NCI-H748 treated with DMSO at 0.1 percent for 48 hours (cell line): ENCODE measurements at places on chromosomes 7 and 10.

GRCh38 chr10:93039721-93040120, 20.9 kb upstream of the CYP26C1 start:
- no peak for DNase-seq

DNA sequence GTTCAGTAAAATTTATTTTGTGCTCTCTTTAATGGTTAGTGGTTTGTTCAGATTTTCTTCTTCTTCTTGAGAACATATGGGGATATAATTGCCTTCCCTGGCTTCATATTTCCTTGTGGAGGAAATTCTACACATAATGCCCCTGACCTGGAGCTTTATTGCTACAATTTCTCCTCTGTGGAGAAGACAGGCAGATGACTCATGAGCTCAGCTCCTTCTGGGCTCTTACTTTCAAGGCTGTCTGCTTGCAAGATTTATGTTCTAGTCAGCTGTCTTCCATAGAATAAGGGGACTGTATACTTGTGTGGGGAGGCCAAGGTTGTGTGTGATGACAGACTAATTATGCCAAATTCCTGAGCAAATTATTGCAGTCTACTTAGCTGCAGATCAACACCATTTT, 1.6 kb downstream of the LRRD1 start:
- no peak for DNase-seq

- DNase-seq = peak; percentile 12
Measured at GRCh38 chr10:114043532-114044246, at the start of gene ADRB1. ADRB1 (plus strand) TSS chr10:114043866; CDS start chr10:114044133, 267 bp downstream.

DNA sequence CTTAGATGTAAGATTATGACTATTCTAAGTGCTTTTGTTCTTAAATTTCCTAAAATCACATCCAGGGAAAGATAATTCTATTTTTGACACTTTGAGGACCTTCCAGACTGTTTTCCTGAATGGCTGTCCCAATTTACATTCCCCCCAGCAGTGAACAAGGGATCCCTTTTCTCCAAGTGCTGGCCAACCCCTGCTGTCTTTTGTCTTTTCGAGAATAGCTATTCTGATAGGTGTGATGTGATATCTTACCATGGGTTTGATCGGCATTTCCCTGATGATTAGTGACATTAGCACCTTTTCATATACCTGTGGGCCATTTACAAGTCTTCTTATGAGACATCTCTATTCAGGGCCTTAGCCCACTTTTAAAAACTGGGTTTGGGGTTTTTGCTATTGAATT, 526.7 kb upstream of the FZD8 start:
- no peak for DNase-seq

DNA sequence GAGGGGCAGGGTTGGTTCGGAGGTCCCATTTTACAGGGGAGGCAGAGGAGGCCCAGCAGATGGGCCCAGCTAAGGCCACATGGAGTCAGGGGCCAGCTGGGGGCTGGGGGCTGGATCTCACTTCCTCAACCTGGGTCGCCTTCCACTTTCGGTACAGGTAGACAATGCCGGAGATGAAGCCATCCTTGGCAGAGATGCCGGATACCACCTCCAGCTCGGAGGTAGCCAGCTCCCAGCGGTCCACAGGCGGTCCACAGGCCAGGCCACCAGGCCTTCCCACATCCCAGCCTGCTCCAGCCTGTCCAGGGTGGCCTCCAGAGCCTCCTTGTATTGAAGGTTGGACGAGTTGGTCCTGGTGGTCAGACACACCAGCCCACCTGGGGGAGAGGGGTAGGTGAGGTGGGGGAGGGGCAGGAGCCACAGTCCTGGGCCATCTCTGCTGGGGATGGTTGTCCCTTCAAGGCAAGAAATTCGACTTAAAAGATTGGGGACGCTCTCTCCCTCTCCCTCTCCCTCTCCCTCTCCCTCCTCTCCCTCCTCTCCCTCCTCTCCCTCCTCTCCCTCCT, 3.9 kb downstream of the CLDN4 start:
- no peak for DNase-seq

DNA sequence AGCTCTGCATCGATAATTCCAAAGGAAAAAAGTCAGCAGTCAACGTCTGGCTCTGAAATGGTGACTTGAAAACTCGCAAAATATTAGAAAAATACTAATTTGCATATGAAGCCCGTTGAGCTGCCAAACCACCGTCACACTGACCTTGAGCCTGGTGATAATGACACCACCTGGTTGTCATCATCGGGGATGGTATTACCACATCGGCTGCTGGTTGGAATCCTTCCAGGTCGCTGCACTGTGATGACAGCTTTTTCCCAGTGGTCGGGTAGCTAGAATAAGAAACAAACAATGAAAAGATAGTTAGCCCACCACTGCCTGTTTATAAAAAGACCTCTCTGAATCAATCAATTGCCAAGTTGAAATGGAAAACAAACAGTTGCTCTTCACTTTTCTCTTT, 41.6 kb downstream of the LAMB1 start:
- DNase-seq = no peak

DNA sequence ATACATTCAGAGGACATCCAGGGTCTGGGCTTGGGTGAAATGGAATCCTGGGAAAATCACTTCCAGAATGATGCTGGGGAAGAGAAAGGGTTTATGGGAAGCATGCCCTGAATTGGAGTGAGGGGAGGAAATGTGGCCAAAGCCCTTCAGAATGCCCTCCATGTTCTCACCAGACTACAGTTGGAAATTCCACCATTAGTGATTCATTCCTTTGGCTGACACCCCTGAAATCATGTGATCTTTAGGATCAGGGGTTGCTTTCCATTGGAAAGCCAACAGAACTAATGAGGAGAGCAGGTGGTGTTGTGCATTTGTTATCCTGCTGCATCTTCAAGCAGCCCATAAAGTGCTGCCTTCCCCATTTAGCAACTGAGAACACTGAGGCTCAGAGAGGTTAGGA, 20.8 kb upstream of the RADIL start:
- DNase-seq = no peak

- no peak for DNase-seq
Measured at GRCh38 chr10:34627331-34627730, 187.8 kb downstream of the PARD3 start.

GRCh38 chr7:148535217-148535616, 55.3 kb upstream of the C7orf33 start:
- DNase-seq = no peak

GRCh38 chr10:132564690-132565089, 27.1 kb downstream of the INPP5A start:
- no peak for DNase-seq

DNA sequence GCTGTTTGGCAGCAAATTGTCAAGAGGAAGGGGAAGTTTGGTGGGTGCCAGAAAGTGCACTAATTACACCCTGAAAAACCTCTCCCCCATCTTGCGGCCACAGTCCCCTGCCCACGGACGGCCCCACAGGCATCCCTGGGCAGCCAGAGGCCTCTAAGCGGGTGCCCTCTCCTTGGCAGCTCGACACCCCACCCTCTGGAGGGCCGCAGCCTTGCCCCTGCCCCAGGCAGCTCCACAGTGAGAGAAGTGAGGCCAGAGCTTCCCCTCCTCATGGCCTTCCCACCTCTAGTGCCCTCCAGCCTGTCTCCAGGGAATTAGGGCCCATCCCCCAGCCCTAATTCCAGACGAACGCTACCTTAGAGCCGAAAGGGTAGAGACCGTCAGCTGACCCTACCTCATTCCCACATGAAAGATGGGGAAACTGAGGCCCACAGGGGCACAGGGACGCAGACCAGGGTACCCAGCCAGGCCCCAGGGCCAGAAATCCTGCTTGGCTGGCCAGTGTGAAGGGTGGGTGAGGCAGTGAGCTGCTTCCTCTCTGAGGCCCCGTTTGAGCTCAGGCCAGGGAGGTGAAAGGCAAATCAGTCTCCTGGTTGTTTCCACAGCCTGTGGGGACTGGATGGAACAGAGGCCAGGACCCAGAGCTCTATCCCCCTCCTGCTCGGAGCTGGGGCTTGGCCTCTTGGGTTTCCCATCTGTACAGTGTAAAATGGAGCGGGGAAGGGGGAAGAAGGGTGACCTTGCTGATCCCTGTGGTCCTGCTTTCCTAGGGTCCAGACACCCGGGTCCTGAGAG, 10.0 kb downstream of the ZCCHC24 start:
- no peak for DNase-seq

DNA sequence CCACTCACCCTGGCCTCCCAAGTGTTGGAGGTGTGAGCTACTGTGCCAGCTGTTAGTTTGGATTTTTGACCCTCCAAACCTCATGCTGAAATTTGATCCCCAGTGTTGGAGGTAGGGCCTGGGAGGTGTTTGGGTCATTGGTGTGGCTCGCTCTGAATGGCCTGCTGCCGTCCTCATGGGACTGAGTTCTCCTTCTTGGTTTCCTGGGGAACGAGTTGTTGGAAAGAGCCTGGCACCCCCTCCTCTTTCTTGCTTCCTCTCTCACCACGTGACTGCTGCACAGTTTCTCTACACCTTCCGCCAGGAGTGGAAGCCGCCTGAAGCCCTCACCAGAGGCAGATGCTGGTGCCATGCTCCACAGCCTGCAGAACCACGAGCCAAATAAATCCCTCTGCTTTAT, 253.5 kb downstream of the PHTF2 start:
- no peak for DNase-seq

- no peak for DNase-seq
Measured at GRCh38 chr10:116699471-116700150, 42.8 kb downstream of the HSPA12A start.

DNA sequence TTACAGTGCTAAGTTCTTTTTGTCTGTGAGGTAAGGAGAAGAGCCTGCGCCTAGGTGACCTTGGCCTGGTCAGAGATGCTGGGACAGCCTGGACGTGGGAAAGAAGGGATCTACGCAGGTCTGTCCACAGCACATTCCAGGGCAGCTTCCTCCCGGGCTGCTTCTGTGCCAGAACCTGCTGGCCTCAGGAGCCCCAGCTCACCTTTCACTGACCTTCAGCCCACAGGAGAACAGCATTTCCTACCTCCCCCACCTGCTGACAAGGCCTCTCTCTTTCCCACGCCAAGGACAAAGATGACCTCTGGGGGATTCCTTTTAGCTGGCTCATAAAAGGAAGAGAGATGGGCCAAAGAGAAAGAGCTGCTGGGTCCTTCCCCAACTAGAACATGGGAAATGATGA, 260.6 kb downstream of the KCNMA1 start:
- no peak for DNase-seq

GRCh38 chr7:80187279-80187678, 52.6 kb downstream of the GNAI1 start:
- no peak for DNase-seq

DNA sequence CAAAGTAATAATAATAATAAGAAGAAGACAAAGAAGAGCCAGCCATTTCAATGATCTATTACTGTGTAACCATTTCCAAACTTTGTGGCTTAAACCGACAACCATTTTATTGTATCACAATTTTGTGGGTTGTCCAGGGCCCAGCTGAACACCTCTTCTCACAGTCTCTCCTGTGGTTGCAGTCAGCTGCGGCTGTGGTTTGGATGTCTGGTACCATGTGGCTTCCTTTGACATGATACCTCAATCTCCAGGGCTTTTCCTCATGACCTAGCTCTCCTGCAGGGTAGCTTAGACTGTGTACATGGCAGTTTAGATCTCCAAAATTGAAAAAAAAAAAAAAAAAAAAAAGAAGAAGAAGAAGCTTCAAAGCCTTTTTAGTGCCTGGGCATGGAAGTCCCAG, 72.6 kb upstream of the NFKB2 start:
- no peak for DNase-seq

GRCh38 chr7:136148920-136149319, 171.8 kb upstream of the MTPN start:
- DNase-seq = no peak

GRCh38 chr10:67837541-67838314, at the start of gene DNAJC12:
DNAJC12 (minus strand) TSS chr10:67838188; CDS start chr10:67838011, 177 bp downstream.
- DNase-seq = peak; percentile 58

- no peak for DNase-seq
Measured at GRCh38 chr7:16945372-16945771, 63.6 kb upstream of the AGR3 start.
